ENCODE measurements at places on chromosomes 3 and 15.

GRCh38 chr3:99620976-99621375 is 17.4 kb upstream of the COL8A1 start:
- no peak for DNase-seq

- no peak for DNase-seq
Measured at GRCh38 chr15:70519004-70519365, 244.4 kb downstream of the UACA start.

DNA sequence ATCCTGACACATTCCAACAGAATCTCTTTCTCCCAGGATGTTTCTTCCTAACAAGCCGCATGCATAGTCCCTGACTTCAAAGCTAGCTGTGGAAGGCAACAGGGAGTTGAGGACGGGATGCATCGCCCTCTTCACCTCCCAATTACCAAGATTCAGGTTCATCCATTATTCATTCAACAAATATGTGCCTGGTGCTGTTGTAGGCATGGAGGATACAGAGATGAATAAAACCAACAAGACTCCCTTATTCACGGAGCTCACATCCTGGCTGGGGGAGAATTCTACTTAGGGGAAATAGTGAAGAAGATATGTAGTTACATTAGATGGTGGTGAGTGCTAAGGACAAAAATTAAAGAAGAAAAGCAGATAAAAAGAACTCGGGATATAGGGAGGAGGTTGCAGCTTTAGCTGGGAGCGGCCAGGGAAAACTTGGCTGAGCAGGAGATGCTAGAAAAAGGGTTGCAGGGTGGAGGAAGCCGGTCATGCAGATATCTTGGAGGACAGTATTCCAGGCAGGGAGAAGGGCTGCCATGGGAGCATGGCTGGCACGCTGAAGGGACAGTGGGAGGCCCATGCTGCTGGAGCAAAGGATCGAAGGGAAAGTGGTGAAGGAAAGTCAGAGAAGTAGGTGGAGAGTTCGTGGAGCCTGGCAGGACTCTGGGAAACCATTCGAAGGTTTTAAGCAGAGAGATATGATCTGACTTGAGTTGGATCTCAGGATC is 5.0 kb downstream of the ITGB5 start:
- no peak for DNase-seq

- no peak for DNase-seq
Measured at GRCh38 chr15:93587059-93587521, 498.1 kb upstream of the RGMA start.

- DNase-seq = peak; percentile 13
Measured at GRCh38 chr3:120177707-120178306, 83.6 kb upstream of the GSK3B start.

DNA sequence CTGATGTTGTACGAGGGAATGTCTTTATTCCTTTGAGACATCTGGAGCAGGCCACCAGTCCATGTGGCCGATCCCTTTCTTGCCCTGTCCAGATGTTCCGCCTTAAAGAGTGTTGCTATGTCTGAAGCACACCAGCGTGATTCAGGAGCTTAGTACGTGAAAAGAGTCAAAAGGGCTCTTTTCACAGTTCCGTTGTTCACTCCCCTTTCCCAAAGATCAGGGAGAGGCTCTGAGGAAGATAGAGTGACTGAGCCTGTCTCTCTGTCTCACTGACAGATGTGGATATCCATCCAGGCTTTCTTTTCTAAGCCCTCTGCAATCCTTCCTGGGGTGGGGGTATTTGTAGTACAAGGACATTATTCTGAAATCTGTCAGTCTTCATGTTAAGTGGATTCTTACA is 262.5 kb upstream of the LRTM1 start:
- DNase-seq = no peak

GRCh38 chr3:43025423-43025822 is 46.3 kb downstream of the GASK1A start:
- no peak for DNase-seq

GRCh38 chr3:160911411-160911810 is 155.4 kb downstream of the PPM1L start:
- no peak for DNase-seq

DNA sequence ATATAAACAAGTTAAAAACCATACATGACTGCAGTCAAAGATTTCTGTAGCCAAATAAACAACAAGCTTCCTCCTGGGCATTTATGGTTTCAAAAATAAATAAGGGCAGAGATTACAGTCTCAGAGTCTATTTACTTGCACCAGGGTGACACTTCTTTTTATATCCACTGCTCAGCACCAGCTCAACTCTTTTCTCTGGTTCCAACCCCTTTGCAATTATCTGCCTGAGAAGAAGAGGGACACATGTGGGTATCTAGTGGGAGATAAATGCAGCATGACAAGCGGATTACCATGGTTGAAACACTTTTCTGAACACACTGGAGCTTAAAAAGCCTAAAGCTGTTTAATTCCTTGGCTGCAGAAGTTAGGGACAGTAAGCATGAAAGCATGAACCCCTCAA is 311.5 kb downstream of the CNTN3 start:
- no peak for DNase-seq

- no peak for DNase-seq
Measured at GRCh38 chr15:89155656-89156055, 65.7 kb downstream of the RLBP1 start.

GRCh38 chr15:93730724-93731123 is 500.6 kb upstream of the MCTP2 start:
- no peak for DNase-seq

DNA sequence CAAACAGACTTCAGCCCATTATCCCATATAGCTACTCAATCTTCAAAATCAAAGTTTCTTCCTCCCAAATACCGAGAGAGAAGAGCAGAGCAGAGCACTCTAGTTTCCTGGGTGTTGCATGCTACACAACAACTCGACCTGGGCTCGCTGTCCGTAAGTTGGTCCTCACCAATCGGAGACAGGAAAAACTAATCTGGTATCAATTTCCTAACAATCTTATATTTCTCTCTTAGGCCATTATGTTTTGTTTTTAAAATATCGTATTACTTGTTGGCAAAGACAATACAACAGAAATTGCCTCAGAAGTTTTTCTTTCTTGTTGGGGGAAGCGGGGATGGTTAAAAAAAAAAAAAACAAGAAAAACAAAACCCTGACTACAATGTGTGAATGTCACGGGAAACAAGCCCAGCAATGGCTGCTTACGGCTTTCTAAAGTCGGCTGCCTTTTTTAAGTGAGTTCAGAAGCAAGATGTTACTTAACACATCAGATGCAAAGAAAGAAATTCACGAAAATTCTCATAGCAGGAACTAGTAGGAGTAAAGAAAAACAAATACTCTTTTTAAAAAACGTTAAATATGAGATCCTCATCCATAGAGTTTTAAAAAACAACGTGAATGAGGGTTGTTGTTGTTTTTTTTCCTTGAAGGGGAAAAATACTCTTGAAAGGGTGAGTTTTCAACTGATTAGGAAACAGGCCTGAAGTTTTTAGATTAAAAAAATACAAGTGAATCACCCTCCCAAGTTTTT is 1.9 kb downstream of the VGLL4 start:
- no peak for DNase-seq

GRCh38 chr3:66762916-66763693 is 235.0 kb upstream of the KBTBD8 start:
- DNase-seq = peak; percentile 54

GRCh38 chr3:54134155-54134554 is 11.8 kb downstream of the CACNA2D3 start:
- DNase-seq = no peak

GRCh38 chr3:111070772-111071256 is 802 bp upstream of the NECTIN3 start:
- DNase-seq = no peak

- no peak for DNase-seq
Measured at GRCh38 chr15:100191161-100191560, 150.6 kb downstream of the ADAMTS17 start.

- no peak for DNase-seq
Measured at GRCh38 chr3:130895690-130896488, 2.0 kb downstream of the ATP2C1 start.

Measured in AG08396 (cell line).